ENCODE measurements at places on chromosomes 6 and 20.

DNA sequence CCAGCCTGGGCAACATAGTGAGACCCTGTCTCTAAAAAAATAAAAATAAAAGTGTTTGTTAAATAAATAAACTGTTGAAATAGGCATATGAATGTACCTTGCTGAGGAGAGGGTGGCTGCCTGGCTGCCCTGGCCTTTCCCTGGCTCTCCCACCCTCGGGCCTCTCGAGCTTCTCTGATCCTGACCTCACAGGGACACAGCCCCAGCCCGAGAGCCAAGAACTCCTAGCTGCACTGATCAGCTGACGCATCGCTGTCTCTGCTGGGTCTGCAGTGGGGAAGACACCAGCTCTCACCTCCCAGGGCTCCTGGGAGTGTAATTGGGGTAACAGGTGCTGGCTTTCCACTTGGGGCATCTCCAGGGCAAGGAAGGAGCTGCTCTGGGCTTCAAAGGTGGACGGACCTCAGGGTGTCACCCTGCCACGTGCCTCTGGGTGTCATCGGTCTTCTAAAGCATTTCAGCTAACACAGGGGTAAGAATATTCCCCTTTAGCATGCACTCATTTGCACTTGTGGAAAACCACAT, 6.9 kb downstream of the TCF15 start:
- DNase-seq: no peak

GRCh38 chr6:154675602-154676088, 57.6 kb upstream of the SCAF8 start:
- DNase-seq: peak; percentile 74

DNA sequence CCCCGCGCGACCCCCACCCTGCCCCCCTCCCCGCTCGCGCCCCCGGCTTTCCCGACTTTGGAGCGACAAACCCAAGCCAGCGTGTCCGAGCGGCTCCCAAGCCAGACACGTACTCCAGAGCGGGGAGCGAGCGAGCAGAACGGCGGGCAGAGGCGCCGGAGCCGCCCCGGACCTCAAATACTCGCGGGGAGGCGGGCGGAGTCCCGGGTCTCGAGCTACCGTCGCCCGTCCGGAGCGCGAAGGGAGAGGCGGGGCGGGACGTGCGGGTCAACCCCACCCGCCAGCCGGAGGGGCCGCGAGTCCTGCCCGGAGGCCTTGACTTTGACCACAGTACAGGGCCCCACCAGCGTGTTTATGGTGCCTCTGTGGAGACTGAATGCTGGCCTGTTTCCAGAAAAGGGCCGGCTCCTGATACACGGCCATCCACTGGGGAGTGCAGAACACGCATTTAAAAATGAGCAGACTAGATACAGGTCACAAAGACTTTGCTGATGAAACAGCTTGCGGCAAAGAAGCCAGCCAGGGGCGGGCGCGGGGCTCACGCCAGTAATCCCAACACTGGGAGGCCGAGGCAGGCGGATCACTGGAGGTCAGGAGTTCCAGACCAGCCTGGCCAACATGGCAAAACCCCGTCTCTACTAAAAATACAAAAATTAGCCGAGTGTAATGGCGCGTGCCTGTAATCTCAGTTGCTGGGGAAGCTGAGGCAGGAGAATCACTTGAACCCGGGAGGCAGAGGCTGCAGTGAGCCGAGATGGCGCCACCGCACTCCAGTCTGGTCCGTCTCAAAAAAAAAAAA, at the start of gene SERPINB6:
TSS of gene SERPINB6 (minus strand) at position 148 of the 799 bp plus-strand sequence. CDS start 12,235 bp downstream, outside the sequence.
- peak; percentile 80 for DNase-seq

GRCh38 chr6:84228198-84228543, 728 bp upstream of the CEP162 start:
- DNase-seq: no peak
